ENCODE measurements at places on chromosomes 13 and 19. TPM values are rescaled to one million over a fixed set of nuclear protein-coding genes. Genes with fewer than 3 reads are reported as not detected.

GRCh38 chr19:47730521-47730889 is 14.8 kb upstream of the NOP53 start:
- DNase-seq, result no peak

The PSG1 gene
- total RNA-seq, result not detected

The TLE6 gene
- 9.0 TPM for total RNA-seq

The ZNF836 gene
- 14.1 TPM for total RNA-seq

The LDLR gene
- 17.4 TPM for total RNA-seq

DNA sequence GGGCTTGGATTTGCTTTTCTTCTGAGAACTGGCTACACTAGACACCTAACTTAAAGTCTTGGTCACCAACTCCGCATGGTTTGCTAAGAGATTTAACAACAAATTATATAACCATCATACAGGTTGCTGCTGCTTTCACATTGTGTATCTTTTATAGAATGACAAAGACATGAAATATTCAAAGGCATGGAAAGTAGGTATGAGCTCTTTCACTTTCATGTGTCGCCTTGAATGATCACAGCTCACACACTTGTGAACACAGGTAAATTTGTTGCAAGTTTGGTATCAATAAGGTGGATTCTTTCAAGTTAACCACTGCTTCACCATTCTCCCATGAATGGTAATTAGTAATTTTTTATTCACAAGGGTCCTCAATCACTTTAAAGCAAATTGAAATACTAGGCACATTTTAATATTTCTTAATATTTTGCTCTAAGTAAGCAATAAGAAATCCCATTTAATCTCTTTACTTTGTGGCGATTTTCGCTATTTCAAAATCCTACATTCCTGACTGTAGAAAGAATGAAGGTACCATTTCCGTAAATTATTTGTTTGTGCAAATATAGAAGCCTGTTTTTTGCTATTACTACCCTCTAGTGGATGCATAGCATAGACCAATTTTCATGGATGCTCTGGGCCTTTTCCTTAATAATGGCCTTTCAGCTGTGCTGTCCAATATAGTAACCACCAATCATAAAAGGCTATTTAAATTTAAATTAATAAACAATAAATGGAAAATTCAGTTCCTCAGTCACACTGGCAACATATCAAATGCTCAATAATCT is 45.5 kb upstream of the FREM2 start:
- no peak for DNase-seq

The PNMA8B gene
- total RNA-seq, result 0.96 TPM

The KIR3DL1 gene
- total RNA-seq, result not detected

The GSX1 gene
- not detected for total RNA-seq

The ZFP82 gene
- total RNA-seq, result 4.3 TPM

The GRAMD1A gene
- 120 TPM for total RNA-seq

The CGB1 gene
- not detected for total RNA-seq

The OVOL3 gene
- not detected for total RNA-seq

- no peak for DNase-seq
Observed at GRCh38 chr13:97259798-97260714, 37.9 kb downstream of the MBNL2 start.

The C19orf73 gene
- 2.2 TPM for total RNA-seq

The HIPK4 gene
- total RNA-seq, result 0.14 TPM

GRCh38 chr13:22240716-22241115 is 569.8 kb downstream of the FGF9 start:
- no peak for DNase-seq

DNA sequence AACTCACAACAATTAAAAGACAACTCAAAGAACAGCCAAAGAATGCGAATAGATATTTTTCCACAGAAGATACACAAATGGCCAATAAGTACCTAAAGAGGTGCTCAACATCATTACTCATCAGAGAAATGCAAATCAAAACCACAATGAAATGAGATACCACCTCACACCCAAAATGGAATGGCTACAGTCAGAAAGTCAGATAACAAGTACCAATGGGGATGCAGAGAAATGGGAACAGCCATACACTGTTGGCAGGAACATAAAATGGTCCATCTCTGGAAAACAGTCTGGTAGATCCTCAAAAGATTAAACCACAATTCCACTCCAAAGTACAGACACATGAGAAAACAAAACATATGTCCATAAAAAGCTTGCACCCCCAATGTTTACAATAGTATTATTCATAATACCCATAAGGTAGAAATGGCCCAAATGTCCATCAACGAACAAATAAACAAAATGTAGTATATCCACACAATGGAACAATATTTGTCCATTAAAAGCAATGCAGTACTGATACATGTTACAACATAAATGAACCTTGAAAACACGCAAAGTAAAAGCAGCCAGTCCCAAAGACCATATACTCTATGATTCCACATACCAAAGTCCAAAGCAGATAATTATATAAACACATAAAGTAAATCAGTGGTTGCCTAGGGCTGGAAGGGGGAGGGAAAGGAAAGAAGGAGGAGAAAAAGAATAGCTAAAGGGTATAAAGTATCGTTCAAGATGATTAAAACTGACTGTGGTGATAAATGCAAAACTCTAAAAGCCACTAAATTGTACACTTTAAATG is 19.6 kb downstream of the USP12 start:
- DNase-seq, result no peak

The PLIN5 gene
- total RNA-seq, result 26.8 TPM

- DNase-seq, result no peak
Observed at GRCh38 chr13:99347911-99348451, 40.8 kb upstream of the GPR183 start.

GRCh38 chr13:52353193-52353592 is 52.8 kb downstream of the THSD1 start:
- DNase-seq, result no peak

- no peak for DNase-seq
Observed at GRCh38 chr13:57582032-57582431, 49.5 kb upstream of the PCDH17 start.

GRCh38 chr13:51576754-51577153 is 7.5 kb upstream of the WDFY2 start:
- DNase-seq, result no peak

GRCh38 chr19:4042731-4043082 is 24.0 kb downstream of the ZBTB7A start:
- DNase-seq, result peak; percentile 75

DNA sequence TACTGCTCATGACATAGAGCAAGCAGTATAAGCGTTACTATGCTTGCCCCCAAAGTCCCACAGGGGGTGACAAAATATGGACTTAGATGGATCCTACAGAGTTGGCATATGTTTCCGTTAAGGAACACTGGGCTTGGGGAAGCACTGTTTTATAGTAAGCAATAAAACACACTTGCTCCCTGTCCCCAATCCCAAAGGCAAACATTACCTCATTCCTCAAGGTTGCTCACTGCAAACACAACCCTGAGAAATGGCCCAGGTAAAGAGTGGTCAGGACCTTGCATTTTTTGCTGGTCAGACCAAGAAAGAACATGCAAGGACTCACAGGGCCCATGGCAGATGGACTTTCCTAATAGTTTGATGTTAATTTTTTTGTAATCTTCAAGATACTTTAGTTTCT is 32.3 kb downstream of the UGGT2 start:
- no peak for DNase-seq

- no peak for DNase-seq
Observed at GRCh38 chr13:111947876-111948275, 119.1 kb upstream of the SOX1 start.

The CLEC11A gene
- 13.8 TPM for total RNA-seq

The TPTE2 gene
- not detected for total RNA-seq

Measured in prostate gland (tissue), 2 donors.